ENCODE measurements at places on chromosomes 2 and 18.

DNA sequence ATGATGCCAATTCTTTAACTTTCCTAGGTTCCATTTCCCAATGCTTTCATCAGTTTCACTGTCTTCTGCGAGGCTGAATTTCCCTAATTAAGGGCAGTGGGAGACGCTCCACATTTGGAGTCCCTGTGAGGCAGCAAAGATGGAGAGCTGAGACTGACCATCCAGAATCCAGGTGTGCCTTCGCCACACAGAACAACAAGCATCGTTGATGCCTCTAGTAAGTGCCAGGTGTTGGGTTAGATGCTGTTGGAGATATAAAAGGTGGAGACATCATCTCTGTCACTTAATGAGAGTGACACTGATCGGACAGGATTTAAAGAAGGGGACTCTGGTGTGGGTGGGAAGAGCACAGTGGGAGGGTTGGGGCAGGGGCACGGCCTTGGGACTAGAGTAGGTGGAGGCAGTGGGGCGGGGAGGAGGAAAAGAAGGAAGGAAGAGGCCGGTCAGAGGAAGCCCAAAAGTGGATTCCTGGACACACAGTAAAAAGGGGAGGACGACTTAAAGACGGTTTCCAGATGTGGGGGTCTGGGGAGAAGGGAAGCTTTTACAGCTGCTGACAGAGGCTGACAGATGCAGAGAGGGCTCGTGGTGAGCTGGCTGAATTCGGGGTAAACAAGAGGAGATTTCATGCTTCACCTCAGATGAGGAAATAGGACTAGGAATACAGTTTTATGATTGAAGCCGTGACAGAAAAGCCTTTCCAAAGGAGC is 113.0 kb downstream of the BCL2 start:
- no peak for DNase-seq

- DNase-seq, result no peak
Observed at GRCh38 chr2:62568074-62568473, 62.1 kb upstream of the TMEM17 start.

DNA sequence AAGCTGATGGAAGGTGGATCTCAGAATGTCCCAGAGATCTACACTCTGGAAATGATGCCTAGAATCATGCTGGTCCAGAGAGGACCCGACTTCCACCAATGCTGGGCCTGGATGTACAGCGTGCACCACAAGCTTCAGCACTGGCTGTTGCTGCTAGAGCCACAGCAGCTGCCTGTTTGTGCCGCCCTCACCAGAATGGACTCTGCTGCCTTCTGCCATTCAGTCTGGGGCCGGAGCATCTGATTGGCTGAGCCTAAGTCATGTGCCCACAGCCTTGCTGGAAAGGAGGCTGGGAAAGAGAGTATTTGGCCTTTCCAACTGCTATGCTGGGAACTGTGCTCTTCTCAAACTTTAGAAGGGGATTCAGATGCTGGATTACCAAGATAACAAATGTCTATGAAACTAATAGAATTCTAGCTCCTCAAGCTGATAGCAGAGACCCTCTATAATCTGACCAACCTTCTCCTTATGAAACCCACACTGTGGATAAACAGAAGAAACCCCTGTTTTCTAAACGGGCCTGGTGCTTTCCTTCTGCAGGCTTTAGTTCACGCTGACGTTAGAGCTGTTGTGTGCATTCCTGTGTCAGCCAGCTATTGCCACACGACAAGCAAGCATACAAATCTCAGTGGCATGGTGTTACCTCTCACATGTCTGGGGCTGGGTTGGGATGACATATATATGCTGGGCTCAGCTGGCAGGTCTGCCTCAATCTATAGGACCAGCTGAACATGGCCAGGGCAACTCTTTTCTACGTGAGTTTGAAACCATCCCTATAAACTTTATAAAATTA is 4.1 kb upstream of the LOXHD1 start:
- no peak for DNase-seq

DNA sequence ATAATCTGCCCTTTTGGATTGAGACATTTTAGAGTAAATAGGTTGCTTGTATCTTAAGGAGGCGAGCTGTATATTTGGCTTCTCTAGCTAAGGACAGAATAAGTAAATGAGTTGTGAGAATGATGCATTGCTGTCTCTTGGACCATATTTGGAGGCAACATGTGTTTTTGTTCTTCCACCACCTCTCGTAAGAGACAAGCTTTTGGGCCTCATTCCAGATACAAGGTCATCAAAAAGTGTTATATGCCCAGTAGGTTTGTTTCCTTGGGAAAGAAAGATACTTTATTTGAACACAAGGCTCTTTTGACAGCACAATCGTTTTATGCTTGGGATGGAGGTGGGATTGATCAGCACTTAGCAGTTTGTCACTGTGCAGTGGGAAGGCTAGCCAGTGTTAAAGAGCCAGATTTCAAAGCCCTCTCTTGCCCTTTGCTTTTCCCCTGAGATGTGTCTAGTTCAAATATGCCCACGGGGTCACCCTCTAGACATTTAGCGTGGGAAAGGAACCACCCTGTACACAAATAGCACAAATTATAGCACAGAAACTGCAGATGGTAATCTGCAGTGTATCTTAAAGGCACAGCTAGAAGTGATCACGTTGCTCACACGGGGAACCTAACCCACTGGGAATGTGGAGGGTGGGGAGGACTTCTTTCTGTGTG is 131.3 kb downstream of the MAP4K4 start:
- no peak for DNase-seq

DNA sequence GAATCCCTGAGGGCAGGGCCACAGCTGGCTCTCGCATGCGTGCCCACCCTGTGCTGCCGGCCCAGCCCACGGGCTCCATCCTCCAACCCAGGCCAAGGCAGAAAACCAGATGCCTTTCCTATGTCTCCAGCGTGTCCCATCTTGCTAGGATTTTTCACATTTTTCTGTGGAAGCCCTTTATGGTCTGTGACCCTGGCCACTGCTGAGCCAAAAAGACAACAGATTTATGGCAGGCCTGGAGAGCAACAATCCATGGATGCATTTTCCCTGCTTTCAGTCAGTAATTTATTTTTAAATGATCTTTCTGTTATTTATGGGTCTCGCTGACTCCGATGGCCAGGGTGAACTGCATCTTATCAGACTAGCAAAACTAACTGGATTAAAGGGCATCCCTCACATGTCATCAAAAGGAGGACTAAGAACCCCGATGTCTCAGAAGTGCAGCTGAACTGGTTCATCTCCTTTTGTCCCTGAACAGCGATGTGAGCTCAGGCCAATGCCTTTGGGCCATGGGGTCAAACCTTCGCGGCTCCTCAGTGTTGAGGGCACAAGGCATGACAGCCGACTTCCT is 346.0 kb downstream of the CYRIA start:
- DNase-seq, result no peak

GRCh38 chr2:142734770-142735169 is 142.7 kb upstream of the KYNU start:
- DNase-seq, result no peak

- DNase-seq, result no peak
Observed at GRCh38 chr2:23590241-23590869, 205.4 kb downstream of the KLHL29 start.

DNA sequence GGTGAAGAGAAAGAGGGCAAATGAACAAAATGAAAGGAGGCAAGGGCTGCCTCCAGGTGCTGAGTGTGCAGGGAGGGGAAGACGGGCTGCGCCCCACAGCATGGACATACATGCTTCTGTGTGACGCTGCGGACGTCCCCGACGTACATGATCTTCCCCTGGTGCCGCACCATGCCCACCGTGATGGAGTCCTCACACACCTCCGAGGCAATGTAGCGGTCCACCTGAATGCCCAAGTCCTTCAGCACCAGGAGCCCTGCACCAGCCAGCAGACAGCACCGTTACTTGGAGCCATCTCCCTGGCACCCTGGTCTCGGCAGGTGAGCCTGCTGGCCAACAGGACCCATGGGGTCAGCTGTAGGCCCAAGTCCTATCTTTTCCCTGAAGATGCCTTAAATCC is 73.1 kb upstream of the POMC start:
- no peak for DNase-seq

DNA sequence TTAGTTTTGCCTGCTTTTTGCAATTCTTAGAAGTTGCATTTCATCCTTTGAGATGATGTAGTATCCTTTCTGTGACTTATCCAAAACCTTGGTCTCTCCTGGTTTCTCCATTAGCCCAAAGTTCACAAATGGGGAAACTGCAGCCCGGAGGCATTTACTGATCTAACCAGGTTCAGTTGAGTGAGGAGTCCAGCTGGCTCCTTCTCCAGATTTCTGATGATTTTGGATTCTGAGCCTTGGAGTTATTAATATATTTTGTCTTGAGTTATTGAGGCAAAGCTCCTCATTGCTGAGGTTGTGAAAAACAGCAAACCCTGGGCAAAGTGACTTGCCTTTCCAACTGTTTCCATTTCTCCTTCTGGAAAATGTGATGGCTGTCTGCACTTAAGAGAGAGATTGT is 1.7 kb downstream of the SLC1A4 start:
- DNase-seq, result no peak

- no peak for DNase-seq
Observed at GRCh38 chr2:27728081-27728858, 43.2 kb upstream of the MRPL33 start.

DNA sequence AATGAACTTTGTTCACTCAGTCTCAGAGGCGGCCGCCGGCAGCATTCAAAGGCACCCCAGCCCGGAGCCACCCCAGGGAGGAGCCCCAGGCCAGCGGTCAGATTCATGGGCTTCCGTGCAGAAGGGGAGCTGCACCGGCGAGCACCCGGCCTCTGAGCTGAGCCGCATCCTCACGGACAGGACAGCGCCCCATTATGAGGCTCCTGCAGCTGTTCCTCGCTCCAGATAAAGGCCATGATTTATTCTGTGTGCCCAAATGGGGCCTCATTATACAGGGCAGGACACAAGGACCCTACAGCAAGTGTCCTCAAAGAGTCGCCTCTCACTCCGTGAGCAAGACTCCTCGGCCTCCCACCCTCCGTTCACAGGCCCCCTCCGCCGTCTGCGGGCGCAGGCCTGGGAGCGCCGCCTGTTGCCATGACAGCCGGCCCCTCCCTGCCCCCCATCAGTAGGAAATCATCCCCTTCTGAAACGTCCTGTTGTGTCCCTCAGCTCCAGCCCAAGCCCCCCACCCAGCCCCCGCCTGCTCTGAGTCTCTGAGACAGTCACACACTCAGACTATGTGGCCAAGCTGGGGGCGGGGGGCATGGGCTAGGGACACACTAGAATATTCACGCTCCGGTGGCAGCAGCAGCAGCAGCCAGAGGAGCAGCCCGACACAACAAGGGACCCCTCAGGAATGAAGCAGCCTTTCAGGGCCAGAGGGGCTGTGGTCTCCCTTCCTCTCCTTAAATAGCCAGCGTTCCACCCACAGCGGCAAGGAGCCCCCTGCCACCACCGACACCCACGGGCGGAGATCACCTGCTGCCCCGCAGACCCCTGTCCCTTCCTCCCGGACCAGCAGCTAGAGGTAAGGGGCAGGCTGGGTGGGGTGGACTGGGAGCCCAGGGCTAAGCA is at the start of gene GPR17:
Gene GPR17 (plus strand): TSS at position 759 of the 897 bp plus-strand sequence. CDS start 4,583 bp downstream, outside the sequence.
- DNase-seq, result no peak

- no peak for DNase-seq
Observed at GRCh38 chr2:98787700-98788099, 56.8 kb upstream of the MGAT4A start.

- DNase-seq, result no peak
Observed at GRCh38 chr2:129458436-129458835, 521.0 kb upstream of the RAB6C start.

- no peak for DNase-seq
Observed at GRCh38 chr2:30781451-30781850, 25.8 kb downstream of the CAPN13 start.

DNA sequence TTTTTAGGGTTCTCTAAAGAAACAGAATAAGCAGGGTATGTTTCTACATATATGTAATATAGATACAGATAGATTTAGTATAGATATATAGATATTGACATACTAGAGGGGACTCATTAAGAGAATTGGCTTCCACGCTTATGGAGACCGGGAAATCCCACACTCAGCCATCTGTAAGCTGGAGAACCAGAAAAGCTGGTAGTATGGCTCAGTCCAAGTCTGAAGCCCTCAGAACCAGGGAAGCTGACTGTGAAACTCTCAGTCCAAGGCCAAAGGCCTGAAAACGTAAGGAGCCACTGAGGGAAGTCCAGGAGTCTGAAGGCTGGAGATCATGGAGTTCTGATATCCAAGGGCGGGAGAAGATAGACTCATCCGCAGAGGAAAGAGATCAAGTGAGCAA is 441.3 kb upstream of the CDH20 start:
- DNase-seq, result no peak

DNA sequence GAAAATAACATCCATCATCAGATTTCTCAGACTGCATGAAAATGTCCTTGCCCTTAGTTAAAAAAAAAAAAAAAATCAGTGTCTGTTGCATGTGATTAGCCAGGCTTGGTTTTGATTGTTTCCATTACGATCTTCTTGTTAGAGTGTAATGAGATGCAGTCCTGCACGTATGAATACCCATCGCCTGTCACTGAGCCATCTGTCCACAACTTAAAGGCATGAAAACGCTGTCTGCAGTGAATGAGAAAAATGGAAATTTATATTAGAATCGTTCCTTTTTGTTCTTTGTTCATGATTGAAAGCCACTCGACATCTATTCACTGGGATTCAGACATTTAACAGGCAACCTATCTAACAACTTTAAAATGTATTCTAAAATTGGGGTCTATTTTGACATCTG is 521.7 kb upstream of the SPHKAP start:
- no peak for DNase-seq

GRCh38 chr2:149315461-149315860 is 14.9 kb upstream of the LYPD6 start:
- DNase-seq, result no peak

DNA sequence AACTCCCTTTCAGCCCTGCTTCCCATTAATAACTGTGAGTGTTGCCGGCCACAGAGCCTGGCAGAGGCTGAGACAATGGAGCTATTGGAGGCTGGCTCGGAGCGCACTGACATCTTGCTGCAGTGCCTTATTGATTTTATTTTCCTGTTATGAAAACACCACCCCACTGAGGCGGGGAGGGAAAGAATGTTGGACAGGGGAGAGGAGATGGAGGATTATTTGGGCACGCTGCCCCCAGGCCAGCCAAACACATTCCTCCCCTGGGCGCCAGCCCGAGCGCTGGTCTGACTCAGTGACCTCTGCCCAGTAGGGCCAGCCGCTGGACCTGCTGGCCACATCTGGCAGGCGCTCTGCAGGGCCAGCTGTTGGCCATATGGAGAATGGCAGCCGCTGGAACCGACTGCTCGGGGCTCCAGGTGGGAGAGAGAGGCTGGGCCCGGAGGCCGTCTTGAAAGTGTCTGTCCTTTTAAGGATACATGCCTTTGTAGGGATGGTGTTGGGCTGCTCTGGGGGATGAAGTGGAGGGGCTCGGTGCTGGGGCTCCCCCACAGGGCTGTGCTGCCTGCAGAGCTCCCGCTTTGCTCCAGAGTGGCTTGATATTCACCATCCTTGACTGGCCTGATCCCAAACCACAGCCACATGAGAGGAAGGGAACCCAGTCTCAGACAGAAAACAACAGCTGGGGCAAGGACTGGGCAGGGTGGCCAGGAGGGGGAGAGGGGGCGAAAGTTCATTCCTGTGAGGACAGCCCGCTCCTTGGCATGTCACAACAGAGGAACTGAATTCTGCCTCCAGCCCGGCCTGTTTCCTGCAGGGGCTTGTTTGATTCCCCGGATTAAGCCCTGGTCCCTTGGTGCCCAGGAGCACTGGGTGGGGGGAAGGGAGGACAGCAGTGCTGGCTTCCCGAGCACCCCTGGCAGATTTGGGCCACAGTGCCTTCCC is 179.0 kb downstream of the KLHL29 start:
- no peak for DNase-seq
